ENCODE measurements at places on chromosomes 7 and 10.

DNA sequence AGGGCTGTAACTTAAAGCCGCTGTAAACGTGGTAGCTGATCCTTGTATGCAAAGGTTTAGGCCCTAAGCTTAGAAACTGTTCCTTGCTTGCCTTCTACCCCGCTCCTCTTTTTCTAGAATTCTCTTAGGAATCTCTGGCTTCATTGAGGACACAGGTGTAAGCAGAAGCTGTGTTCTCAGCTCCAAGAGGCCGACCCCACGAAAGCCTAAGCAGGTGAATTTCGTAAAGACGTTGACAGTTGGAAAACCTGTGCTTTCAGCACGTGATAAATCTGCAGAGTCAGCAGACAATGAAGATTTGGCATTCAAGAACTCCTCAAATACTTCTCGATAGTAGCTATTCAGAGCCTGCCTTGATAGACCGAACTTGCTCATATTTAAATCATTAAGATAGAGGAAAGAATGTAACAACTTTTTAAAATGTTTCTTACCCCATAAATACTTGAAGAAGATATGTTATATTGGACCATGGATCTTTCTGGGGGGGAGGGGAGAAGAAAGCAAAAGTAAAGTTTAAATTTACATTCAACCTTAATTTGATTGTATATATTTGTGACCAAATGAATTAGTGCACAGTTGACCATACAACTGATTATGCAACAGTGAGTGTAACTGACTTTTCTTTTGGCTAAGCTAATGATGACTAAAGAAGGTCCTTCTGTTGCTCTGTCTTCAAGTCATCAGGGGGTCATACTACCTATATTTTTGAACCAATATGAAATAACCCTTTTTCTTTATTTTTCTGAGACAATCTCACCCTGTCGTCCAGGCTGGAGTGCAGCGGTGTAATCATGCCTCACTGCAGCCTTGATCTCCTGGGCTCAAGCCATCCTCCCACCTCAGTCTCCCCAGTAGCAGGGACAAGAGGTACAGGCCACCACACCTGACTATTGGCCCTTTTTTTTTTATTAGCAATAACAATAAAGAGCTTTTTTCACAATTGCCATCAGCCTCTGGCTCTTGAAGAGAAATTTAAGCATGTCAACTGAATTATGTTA, 1.2 kb upstream of the GDI2 start:
- peak; percentile 21 for DNase-seq

DNA sequence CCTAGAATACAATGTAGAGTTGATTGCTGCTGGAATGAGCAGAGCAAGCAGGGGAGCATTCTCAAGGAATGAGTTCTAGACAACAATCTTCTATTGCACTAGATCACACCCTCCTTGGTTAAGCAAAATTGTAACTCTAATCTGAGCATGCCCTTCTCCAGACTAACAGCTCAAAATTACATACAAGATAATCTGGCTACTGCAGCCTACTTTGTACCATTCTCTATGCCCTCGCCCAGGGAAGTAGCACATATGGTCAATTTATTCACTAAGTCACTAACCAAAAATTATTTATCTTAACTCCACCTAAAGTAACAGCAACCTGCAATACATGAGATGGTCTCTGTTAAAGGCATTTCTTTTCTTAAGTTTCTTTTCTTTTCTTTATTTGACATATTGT, 42.5 kb upstream of the KCTD7 start:
- no peak for DNase-seq

DNA sequence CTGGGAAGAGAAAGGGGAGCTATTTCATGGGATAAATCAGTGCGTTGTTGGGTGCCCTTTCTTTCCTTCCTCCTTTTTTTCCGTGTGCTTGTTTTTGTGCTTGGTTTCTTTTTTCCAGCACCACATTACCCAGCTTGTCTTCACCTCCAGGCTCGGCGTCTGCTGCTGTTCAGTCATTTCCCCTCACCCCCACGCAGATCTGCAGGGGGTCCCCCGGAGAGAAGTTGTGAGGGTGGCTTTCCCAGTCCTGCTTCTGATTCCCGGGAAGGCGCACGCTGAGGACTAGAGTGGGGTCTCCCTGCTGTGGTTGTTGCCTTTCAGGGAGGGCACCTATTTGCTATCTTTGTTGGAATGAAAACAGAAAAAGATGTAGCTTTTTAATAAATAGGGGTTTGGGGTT, 1.6 kb downstream of the CAMK1D start:
- DNase-seq = no peak

DNA sequence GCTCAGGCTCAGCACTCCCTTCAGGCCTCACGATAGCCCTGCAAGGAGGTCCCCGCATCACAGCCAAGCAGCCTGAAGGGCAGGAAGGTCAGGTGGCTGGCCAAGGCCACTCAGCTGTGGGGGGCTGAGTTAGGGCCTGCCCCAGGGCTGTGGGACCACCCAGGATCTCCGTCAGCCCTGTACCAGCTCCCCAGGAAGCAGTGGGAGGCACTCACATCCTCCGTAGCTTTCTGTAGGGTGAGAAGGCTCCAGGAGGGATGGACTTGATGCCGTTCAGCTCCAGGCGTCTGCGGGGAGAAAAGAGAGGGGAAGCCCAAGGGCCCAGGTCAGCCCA, 125.9 kb downstream of the SLIT1 start:
- DNase-seq = no peak

DNA sequence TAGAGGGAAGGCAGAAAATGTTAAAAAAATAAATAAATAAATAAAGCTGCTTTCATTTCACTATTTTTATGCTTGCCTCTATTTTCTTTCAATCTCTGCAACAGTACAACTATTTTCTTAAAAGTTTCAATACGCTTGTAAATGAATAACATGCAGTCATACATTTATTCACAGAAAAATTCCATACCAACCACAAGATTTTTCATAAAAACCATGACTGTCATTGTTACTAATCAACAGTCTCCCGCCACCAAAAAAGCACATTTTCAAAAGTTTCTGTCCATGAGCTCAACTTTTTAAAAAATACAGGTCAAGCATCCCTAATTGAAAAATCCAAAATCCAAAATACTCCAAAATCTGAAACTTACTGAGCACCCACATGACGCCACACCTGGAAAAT, 5.3 kb downstream of the PARD3 start:
- DNase-seq = no peak

- peak; percentile 29 for DNase-seq
Measured at GRCh38 chr10:132700156-132701098, 85.5 kb downstream of the NKX6-2 start.

- peak; percentile 27 for DNase-seq
Measured at GRCh38 chr10:91312382-91312733, 91.9 kb downstream of the PCGF5 start.

- peak; percentile 39 for DNase-seq
Measured at GRCh38 chr7:6284055-6284400, 11.6 kb upstream of the CYTH3 start.

DNA sequence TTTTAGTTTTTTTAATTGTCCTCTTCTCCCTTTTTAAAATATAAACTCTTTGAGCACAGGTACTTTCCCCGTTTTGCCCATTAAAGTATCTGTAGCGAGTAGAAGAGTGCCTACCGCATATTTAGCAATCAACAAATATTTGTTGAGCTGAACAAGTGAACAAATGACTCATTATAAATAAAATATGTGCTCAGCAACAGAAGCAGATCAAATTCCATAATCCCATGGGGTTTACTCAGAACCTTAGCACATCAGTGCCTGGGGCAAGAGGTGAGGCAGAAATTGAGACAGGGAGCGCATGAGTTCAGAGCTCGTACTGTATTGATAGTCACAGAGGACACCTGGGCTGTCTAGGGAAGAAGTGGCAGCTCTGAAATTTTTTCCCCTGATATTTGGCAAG, 161.0 kb downstream of the SEM1 start:
- no peak for DNase-seq

DNA sequence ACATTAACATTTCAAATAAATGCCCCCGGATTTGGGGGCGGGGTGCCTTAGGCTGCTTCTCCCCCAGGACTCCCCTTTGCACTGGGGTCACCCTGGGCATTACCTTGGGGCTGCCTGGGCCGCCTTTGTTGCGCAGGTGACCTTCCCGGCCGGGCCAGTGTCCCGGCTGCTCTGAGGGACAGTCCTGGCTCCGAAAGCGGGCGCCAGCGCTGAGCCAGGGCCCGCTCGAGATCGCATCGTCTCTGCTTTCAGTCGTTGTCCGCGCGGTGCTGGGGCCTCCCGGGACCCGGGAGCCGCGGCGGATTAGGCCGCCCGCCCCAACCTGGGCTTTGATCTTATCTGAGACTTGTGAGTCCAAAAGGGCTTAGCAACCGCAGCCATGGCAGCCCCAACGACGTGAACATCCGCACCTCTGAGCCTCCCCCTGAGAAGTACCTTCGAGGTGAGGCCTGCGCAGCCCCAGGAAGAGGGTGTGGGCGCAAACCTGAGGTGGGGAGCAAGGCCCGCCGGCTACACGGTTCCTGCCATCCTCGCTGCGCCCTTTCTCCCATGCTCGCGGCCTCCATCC, 14.8 kb upstream of the WAPL start:
- DNase-seq = no peak

- DNase-seq = no peak
Measured at GRCh38 chr10:122329416-122329815, 45.1 kb upstream of the PLEKHA1 start.

GRCh38 chr10:110425684-110426293, 71.9 kb upstream of the DUSP5 start:
- DNase-seq = peak; percentile 83

GRCh38 chr7:104883718-104884452, 130.1 kb upstream of the KMT2E start:
- peak; percentile 86 for DNase-seq

DNA sequence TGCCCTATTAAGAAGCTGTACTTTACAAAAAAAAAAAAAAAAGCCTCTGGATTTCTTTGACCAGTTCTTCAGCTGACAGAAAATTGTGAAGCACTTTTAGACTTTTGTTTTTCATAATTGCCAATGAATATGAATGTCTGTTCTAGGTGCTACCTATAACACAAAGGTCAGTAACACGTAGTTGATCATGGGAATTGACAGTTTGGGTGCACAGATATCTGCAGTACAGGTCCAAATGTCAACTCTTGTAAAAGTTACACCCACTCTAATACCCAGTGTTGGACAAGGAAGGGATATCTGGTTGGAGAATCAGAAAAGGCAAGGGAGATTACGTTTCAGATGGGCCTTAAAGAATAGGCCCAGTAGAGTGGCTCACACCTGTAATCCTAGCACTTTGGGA, 1.8 kb downstream of the REEP3 start:
- DNase-seq = no peak

DNA sequence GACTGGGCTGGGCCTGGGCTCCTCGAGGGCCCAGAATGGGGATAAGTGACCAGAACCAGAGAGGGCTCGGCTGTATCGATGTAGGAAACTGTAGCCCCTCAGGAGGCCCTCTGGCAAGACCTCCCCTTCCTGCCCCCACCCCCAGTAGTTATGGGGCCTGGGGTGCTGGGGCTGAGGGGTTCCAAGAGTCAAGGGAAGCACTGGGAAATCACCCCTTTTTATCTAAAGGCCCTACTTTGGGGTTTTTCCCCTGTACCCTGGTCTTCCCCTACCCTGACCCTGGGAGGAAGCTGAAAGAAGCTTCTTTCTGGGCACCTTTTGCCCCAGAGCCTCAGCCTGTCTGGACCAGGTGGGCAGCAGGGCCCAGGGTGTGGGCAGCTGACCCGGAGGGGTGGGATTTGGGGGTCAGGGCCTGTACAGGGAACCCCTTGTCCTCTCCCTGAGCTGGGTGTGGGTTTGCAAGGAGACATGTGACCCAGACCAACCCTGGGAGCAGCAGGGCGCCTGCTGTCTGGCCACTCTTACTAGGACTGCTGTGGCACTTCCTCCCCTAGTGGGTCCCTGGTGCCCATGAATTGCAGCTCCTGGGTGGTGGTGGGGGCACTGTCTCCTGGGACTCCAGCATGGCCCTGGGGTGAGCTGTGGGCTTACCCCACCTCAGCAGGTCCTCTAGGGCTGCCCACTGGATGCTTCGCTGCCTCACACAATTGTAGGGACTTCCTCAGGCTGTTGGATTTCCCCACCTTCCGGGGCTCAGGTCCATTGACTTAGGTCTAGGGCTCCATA, 1.5 kb downstream of the IRF5 start:
- DNase-seq = no peak

GRCh38 chr7:91358303-91358702, 94.1 kb downstream of the FZD1 start:
- DNase-seq = no peak

DNA sequence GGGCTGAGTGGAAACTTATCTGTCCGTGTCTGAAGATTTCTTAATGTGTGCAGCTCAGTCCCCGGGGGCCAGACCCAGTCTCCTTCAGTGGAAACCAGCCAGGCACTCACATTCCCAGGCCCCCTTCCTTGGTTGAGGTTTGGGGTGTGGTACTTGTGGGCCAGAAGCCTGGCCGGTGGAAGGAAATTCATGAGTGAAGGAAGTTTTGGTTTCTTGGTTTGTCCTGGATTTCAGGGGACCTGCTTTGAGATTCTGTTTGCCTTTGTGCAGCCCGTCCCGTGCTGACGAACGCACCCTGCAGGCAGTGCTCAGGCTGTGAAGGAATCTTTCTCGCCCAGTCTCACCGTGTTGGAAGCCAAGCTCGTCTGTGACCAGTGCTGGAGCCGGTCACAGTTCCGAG, 2.9 kb downstream of the INPP5A start:
- peak; percentile 30 for DNase-seq

- peak; percentile 39 for DNase-seq
Measured at GRCh38 chr10:122864194-122864592, 15.2 kb downstream of the FAM24B start.

DNA sequence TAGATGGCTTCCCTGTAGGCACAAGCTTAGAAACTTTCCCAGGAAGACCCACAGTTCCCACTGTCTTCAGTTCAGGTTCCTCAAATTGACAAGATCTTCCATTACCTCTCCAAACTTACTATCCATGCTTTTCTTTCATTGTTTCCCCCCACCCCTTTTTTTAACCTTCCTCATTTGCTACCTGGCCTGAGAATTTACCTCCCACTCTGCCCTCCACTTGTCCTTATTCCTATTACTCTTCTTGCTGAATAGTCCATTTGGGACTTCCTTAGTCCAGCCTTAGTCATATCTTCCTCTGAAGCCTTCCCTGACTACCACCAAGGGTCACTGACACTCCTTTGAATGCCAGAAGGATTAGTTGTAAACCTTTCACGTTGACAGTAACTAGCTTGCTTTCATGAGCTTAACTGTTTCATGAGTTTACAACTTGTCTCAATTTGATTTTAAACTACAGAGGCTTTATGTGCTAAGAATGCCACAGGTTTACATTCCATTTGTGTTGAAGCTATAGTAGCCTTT, 1.2 kb upstream of the CALU start:
- peak; percentile 31 for DNase-seq

- DNase-seq = no peak
Measured at GRCh38 chr10:35412003-35412723, 75.9 kb downstream of the CCNY start.

GRCh38 chr10:97102441-97102840, 83.3 kb downstream of the SLIT1 start:
- DNase-seq = no peak

DNA sequence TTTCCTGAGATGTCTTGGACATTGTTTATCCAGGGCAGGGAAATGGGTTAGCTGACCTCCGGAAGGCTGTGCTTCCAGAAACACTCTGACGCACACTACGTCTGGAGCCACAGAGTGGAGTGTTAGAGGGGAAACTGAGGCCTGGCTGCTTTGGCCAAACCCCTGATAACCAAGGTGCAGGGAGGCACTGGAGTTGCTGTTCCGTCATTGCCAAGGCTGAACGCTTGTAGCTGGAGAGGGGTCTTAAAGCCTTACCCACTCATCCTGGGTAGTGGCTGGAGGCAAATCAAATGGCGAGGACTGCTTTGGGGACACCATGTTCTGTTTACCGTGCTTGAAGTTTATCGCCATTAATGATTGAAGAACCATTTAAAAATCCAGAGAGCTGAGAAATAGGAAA, 604.1 kb upstream of the FOXK1 start:
- DNase-seq = no peak
